Fibroblast of gingiva (primary cell): ENCODE measurements at places on chromosomes 13 and 19.

- no peak for DNase-seq
Measured at GRCh38 chr13:107545946-107546502, 669.3 kb downstream of the LIG4 start.

DNA sequence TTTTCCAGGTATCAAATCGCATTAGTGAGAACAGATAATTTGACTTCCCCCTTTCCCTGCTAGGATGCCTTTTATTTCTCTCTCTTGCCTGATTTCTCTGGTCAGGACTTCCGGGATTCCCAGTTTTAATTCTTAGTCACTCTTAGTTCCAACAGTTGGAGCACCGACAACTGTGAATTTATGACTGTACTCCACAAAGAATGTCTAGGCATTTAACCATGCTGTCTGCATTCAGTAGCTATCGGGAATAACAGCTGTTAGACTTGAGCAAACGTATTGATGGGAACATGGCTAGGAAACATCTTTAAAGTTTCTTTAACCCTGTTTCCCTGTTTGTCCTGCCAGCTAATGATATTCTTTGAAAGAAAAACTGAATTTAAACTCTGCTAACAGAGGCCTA lies 14.1 kb upstream of the SPACA7 start:
- DNase-seq = no peak

DNA sequence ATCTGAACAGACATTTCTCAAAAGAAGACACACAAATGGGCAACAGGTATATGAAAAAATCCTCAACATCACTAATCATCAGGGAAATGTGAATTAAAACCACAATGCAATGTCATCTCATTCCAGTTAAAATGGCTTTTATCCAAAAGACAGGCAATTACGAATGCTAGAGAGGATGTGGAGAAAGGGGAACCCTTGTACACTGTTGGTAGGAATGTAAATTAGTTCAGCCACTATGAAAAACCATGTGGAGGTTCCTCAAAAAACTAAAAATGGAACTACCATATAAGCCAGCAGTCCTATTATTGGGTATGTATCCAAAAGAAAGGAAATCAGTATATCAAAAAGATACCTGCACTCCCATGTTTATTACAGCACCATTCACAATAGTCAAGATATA lies 24.7 kb upstream of the ZC3H13 start:
- no peak for DNase-seq

- DNase-seq = no peak
Measured at GRCh38 chr19:3492919-3493318, 7.6 kb downstream of the DOHH start.

- no peak for DNase-seq
Measured at GRCh38 chr13:58134525-58134924, 503.0 kb downstream of the PCDH17 start.

- DNase-seq = no peak
Measured at GRCh38 chr13:24127116-24127631, 33.3 kb upstream of the SPATA13 start.

- DNase-seq = no peak
Measured at GRCh38 chr13:93680329-93680728, 453.7 kb downstream of the GPC6 start.

GRCh38 chr13:98710521-98710920 lies 42.0 kb downstream of the SLC15A1 start:
- DNase-seq = no peak

DNA sequence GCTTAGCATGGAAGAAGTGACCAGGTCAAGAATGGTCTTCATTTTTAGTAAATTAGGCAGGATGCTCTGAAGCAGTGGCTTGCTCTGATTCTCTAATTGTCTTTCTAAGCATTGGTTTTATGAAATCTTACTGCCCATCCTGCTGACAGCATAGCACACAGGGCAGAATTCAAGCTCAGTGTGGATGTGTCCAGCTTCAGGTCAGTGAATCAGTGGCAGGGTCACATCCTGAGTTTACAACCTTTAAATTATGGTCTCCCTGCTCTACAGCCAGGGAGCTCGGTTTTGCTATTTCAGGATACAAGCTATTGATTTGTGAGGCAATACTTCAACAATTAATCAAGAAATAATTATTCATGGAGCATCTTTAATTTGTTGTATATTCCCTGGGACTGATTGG lies 202.3 kb upstream of the RXFP2 start:
- DNase-seq = no peak

GRCh38 chr19:873084-873483 lies 13.6 kb downstream of the CFD start:
- no peak for DNase-seq

DNA sequence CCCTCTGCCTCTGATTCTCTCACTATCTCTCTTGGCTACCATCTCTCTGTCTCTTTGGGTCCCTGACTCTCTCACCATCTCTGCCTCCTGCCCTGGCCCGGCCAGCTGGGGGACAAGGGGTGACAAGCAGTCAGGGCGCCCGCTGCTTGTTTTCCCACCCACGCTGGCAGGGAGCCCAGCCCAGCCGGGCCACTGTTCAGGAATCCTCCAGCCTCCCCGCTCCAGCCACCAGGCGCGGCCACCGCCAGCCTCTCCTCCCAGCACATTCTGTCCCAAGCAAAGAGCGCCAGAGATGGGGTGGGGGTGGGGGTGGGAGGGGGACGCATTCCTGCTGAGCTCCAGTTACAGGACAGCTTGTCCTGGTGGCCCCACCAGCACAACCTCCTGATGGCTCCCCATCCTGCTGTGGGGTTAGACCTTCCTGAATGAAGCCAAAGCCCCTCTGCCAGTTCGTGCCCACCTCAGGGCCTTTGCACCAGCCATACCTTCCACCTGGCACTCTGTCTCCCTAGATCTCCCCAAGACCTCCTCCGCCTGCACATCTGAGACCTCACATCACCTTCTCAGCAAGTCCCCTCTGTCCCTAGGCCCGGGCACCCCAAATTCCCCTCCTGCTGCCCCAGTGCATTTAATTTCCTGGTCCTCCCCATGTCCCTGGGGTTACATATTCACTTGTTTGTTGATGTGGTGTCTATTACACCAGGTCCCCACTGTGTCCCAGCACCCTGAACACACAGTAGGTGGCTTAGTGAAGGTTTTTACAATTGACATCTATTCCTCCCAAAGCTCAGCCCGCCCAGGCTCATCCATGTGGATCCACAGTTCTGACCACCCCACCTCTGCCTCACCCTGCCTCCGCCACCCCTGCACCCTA lies 12.5 kb downstream of the ARRDC2 start:
- DNase-seq = peak; percentile 53

DNA sequence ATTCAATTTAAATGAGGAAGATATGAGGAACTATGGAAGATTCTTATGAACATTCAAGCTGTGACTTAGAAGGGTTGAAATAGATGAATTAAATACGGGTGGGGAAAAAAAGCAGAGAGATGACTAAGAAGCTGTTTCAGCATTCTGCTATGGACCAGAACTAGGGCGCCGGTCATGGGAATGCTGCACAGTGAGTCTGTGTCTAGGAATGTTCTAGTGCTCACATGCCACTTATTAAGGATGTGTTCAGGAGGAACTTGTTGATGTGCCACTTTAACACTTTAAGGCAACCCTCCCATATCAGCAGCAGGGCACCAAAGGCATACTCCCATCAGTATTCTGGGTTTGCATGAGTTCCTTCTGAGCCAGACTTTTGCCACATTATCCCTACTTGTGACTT lies 152.1 kb downstream of the POSTN start:
- peak; percentile 89 for DNase-seq

GRCh38 chr13:31046711-31047279 lies 114.3 kb downstream of the TEX26 start:
- DNase-seq = peak; percentile 25

- DNase-seq = no peak
Measured at GRCh38 chr13:51770681-51771417, 33.1 kb downstream of the DHRS12 start.

GRCh38 chr13:113776231-113777125 lies 17.5 kb downstream of the TMEM255B start:
- DNase-seq = no peak

GRCh38 chr13:82477436-82477835 lies 1404.8 kb downstream of the SLITRK1 start:
- no peak for DNase-seq

GRCh38 chr13:98912846-98913245 lies 65.0 kb downstream of the DOCK9 start:
- no peak for DNase-seq

GRCh38 chr19:57803594-57804325 lies 11.0 kb downstream of the ZNF552 start:
- DNase-seq = peak; percentile 36

DNA sequence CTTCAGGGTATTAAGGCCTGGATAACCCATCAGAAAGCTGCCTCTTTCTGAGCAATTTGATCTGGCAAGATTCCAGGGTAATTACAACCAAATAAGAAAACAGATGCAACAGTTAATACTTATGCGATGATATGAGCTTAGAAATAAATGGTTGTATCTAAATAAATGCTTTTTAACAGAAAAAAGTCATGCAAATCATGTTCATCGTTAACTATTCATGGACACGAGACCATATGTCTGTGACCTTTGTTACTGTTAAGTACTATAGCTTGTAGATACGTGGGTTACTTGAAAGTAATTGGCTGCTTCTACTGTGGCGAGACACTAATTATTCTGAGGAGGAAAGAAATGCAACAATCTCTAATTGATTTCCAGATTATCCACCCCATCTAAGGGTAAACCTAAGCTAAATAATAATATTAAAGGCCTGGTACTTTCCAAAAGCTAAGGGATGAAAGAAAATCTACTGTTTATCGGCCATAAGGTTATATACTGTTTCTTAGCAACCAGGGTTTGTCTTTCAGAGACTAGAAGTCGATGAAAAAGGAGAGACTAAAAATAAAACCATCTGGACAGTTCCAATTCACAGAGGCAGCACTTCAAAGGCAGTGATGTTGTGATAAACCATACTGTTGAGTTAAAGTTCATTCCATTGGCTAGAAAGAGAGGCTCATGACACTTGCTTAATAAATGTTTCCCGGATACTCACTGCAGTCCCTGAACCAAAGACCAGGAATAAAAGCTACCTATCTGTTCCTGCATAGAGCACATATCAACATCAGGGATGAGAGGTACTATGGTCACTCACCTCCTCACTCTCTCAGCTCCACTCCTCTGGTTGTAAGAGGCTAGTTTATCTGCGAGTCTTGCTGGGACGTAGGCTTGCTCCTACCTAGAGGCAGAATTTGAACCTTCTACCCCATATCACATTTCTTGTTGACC lies 1.5 kb downstream of the EPSTI1 start:
- peak; percentile 77 for DNase-seq

- no peak for DNase-seq
Measured at GRCh38 chr19:50162988-50163387, at the start of gene IZUMO2. TSS of gene IZUMO2 (minus strand) at chr19:50163281. CDS start at chr19:50163194, 87 bp downstream.

GRCh38 chr19:38003438-38004185 lies 96.6 kb downstream of the SIPA1L3 start:
- peak; percentile 88 for DNase-seq

DNA sequence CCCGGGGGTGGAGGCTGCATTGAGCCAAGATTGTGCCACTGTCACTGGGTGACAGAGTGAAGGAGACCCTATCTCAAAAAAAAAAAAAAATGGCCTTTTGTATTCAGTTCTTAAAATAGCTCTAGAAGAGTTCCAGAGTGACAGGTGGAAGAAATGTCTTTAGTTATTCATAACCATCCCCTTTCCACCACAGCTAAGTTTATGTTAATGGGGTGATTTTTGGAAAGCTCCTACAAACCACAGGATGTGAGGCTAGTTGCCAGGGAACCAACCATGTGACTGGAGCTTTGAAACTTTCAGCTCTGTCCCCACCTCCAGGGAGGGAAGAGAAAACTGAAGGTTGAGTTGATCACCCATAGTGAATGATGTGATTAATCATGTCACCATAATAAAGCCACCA lies 6.9 kb downstream of the ZNF490 start:
- DNase-seq = no peak

DNA sequence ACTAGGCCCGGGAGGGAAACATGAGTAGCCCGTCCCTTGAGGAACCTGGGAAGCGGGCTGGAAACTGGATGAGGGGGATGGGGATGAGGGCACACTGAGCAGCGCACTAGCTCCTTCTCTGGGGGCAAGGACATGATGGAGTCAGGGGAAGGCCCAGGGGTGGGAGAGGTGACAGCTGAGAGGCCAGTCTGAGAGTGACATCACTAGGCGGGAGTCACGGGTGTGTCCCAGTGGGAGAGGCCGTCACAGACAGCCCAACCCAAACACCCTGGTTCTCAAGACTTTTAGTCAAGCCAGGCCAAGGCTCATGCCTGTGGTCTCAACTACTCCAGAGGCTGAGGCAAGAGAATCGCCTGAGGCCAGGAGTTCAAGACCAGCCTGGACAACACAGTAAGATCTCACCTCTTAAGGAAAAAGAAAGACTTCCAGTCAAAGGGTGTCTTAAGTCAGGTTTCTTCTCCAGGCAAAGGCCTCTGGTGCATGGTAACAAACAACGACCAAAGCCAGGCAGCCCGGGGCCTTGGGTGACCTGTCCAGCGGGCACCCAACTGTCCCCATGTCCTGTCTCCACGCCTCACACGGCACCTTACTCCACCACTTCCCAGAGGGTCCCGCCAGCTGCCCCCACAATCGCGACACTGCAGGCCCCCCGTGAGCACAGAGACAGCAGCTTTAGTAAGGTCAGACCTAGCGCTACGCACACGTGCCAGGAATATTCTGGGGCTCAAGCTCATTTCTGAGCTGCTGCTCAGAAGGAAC lies 25.5 kb upstream of the TIMM44 start:
- no peak for DNase-seq

GRCh38 chr19:54310543-54310942 lies 2.4 kb downstream of the LILRA5 start:
- no peak for DNase-seq

DNA sequence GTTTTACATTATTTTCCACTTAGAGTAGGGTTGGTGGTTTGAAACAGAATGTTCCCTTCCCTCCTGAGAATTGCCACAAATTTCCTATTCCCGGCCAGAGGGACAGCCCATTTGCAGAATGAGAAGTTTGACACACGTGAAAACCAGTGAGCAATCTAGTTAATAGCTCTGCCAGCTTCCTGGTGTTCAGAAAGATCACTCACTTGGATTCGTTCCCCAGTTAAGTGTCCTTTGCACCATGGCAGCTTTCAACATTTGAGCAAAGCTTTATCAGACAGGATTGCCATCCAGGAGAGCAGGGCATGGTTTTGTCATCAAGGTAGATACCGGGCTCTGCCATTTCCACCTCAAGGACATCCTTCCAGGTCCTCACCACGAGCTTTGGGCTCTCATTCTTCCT lies 28.2 kb downstream of the RASL11A start:
- DNase-seq = no peak
